Fibroblast of lung (primary cell): ENCODE measurements at places on chromosomes 1 and 21. TPM values are rescaled to one million over a fixed set of nuclear protein-coding genes. Genes with fewer than 3 reads are reported as not detected.

The FCER1G gene
- total RNA-seq = not detected in 2 replicates

- H3K4me3 ChIP-seq = no peak overlapping the region
- no peaks in the 10 kb centered on the region for H3K27me3 ChIP-seq
- no peaks in the 10 kb centered on the region for H3K36me3 ChIP-seq
- H3K27ac ChIP-seq = no peak overlapping the region
- H3K4me1 ChIP-seq = no peaks in the 10 kb centered on the region
Observed at GRCh38 chr1:24490101-24490781, 12.4 kb upstream of the RCAN3 start.

DNA sequence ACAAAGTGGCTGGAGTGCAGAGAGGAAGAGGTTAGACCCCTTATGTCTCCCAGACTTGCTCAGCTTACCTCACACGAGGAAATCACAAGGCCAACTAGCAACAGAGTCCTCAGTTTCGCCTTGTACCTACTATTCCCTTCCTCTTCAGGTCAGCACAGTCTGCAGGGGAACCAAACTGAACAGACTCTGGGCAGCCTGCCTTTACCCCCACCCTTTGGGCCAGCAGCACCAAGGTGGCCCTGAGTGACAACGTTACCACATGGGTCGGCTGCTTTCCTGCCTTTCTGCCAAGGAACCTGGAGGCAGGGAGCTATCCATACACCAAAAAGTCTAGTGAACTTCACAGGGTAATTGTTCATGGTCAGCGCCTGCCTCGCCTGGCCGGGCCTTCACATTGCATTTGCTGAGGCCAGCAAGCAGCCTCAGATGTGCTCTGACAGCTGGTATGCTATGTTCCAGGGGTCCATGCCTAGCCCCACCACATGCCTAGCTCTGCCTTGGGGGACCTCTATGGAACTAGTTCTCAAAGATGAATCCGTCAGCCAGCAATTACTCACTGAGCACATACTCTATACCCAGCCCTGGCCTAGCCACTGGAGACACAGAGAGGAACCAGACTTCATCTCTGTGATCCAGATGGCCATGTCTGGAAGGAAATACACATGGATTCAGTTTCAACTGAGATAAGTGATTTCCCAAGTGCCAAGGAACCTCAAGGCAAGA lies 69.6 kb downstream of the DMAP1 start:
- H3K4me3 ChIP-seq = no peak overlapping the region
- no peak overlapping the region for H3K27ac ChIP-seq

The MMP23B gene
- total RNA-seq = 4.6 and 9.8 TPM in 2 replicates

The MYBPHL gene
- total RNA-seq = not detected in 2 replicates

The EDN2 gene
- not detected in 2 replicates for total RNA-seq

- H3K4me1 ChIP-seq = no peaks in the 10 kb centered on the region
- no peaks in the 10 kb centered on the region for H3K36me3 ChIP-seq
- no peak overlapping the region for H3K4me3 ChIP-seq
- DNase-seq = no peak
- no peak overlapping the region for H3K27ac ChIP-seq
Observed at GRCh38 chr1:92051948-92052347, 22.2 kb downstream of the EPHX4 start.

The FAM72D gene
- 0.26 and 1.7 TPM in 2 replicates for total RNA-seq

DNA sequence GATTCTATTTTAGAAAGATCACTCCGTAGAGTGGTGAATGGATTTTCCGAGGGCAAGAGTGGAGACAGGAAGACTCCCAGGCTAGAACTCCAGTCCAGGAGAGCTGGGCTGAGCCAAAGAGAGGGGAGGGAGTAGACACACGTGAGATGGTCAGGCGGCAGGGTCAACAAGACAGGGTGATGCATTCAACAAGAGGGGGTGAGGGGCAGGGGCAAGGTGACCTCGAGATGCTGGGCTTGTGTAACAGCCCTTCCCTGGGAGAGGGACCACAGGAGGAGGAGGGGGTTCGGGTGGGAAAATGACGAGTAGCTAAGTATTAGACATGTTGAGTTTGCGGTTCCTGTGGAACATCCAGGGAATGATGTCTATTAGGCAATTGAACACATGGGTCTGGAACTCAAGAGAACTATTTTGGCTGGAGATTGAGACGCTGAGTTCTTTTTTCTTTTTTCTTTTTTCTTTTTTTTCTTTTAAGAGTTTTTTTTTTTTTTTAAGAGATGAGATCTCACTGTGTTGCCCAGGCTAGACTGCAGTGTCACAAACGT lies 13.3 kb downstream of the RSPO1 start:
- H3K27me3 ChIP-seq = peaks cover 3% of the 10 kb centered on the region
- no peaks in the 10 kb centered on the region for H3K4me1 ChIP-seq
- no peak overlapping the region for H3K4me3 ChIP-seq
- no peak for DNase-seq
- no peak overlapping the region for H3K27ac ChIP-seq

The DCDC2B gene
- total RNA-seq = not detected in 2 replicates

The C1orf74 gene
- 3.1 and 4.3 TPM in 2 replicates for total RNA-seq

GRCh38 chr1:202357506-202357905 lies 9.0 kb downstream of the PPP1R12B start:
- H3K4me3 ChIP-seq = no peak overlapping the region
- no peaks in the 10 kb centered on the region for H3K4me1 ChIP-seq
- H3K36me3 ChIP-seq = no peaks in the 10 kb centered on the region

DNA sequence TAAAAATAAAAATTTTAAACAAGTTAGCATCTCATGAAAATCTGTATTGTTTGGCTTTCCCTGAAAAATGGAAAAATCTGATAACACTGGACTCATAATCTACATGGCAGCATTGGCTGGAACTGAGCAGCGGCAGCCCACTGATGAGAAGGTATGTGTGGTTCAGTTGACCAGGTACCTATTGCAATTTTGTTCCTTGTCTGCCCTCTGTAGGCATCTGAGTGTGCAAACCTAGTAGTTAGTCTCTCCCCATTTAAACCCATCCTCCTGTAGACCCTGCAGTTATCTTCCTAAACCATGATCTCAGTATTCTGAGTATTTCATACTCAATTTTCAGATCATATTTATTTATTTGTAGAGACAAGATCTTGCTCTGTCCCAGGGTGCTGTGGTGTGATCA lies 59.4 kb upstream of the SERBP1 start:
- H3K4me3 ChIP-seq = no peak overlapping the region
- peak; percentile 27 for DNase-seq
- H3K27ac ChIP-seq = no peak overlapping the region
- H3K4me1 ChIP-seq = no peaks in the 10 kb centered on the region
- no peaks in the 10 kb centered on the region for H3K27me3 ChIP-seq
- H3K36me3 ChIP-seq = no peaks in the 10 kb centered on the region

DNA sequence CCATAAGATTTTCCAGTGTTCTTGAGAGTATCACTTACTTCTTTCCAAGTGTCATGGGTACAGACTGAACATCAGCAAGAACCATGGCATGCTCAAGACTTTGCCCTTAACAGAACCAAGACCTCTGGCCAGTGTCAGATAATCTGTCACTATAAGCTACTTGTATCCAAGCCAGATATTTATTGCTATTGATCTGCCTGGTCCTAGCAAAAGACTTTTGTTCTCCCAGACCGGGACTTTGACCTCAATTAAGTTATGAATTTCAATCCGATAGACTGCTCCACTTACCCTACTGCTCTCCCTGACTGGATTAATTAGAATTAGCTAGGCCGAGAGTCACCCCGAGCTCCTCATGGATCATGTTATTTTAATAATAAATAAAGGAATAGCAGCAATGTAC lies 129.6 kb downstream of the ACBD6 start:
- no peaks in the 10 kb centered on the region for H3K27me3 ChIP-seq
- no peak for DNase-seq
- H3K4me3 ChIP-seq = no peak overlapping the region
- no peak overlapping the region for H3K27ac ChIP-seq
- H3K36me3 ChIP-seq = no peaks in the 10 kb centered on the region

GRCh38 chr1:24897263-24898151 lies 32.6 kb downstream of the RUNX3 start:
- H3K4me3 ChIP-seq = no peak overlapping the region
- H3K36me3 ChIP-seq = no peaks in the 10 kb centered on the region
- no peak for DNase-seq
- H3K27me3 ChIP-seq = peaks cover 3% of the 10 kb centered on the region

DNA sequence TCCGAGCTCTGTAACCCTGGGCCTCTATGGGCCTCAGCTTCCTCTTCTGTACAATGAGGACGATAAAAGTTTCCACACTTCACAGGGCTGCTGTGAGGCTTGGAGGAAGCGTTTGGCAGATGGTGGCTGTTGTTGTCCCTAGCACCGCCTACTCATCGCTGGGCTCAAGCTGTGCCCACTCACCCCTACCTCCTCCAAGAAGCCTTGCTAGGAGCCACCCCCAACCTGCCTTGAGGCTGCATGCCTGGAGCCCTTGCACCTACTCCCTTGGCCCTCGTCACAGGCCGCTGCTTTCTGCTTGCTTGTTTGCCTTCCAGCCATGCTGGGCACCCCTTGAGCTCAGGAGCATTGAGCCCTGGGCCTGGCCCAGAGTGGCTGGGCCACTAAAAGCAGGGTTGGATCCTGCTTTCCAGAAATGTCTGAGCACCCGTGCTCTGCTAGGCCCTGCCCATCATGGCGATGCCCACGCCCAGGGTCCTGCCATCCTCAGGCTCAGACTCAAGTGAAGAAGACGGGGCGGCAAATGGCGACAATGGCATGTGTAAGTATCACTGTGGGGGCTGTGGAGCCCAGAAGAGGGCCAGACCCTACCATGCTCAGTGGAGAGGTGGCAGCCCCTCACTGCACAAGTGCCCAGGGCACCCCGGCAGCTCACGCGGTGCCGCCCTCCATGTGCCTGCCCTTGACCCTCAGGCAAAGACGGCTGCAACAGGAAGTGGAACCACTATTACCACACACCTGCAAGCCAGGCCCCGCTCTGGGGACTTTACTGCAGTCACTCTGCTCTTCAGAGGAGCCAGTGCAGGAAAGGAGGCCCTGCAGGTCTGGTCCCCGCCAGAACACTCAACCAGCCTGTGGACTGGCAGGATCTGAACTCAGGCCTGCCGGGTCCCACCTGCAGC lies 9.5 kb downstream of the SH3BGRL3 start:
- H3K4me3 ChIP-seq = no peak overlapping the region
- H3K4me1 ChIP-seq = peaks cover 21% of the 10 kb centered on the region
- no peak overlapping the region for H3K27ac ChIP-seq
- no peak for DNase-seq
- H3K27me3 ChIP-seq = no peaks in the 10 kb centered on the region

DNA sequence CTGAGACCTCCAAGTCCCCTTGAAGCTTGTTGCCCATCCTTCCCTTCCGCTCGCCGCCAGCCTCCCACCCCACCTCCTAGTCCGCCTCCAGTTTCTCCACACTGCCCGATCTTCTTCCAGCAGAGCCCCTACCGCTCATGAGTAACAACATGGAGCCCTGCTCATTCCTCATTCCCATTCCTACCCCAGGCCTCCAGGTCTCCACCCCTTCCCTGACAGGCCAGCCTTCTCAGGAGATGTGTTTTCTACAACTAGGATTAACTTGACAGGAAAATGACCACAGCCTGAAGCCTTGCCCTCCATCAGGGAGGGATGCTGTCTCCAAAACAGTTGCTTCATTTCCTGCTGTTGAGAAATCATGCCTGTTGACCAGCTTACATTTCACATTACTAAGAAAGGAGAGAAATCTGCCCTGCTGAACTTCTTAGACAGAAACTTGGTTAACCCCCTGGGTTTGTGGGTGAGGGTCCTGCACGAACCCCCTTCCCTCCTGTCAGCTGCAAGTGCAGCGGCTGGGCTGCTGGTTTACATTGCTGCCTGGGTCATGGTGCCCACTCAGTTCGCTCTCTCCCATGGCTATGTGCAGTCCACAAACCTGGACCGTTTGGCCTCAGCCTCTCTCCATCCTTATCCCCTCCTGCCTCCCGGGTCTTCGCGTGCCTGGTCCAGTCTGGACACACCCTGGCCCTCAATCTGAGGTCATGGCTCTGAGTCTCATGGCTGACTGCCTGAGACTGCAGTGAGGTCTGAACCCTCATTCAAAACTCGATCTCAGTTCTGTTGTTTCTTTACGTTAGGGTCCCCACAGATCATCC lies 16.1 kb upstream of the CHI3L1 start:
- peaks cover 21% of the 10 kb centered on the region for H3K4me1 ChIP-seq
- peak overlapping the region; percentile 22 for H3K27ac ChIP-seq
- peak overlapping the region; percentile 11 for H3K4me3 ChIP-seq
- peak; percentile 95 for DNase-seq
- H3K36me3 ChIP-seq = no peaks in the 10 kb centered on the region
- H3K27me3 ChIP-seq = no peaks in the 10 kb centered on the region

- no peak overlapping the region for H3K27ac ChIP-seq
- H3K4me3 ChIP-seq = no peak overlapping the region
- no peaks in the 10 kb centered on the region for H3K4me1 ChIP-seq
- H3K36me3 ChIP-seq = no peaks in the 10 kb centered on the region
- no peak for DNase-seq
- H3K27me3 ChIP-seq = no peaks in the 10 kb centered on the region
Observed at GRCh38 chr1:97674517-97674916, 246.3 kb downstream of the DPYD start.

The OR2T2 gene
- total RNA-seq = not detected in 2 replicates

GRCh38 chr1:90220496-90220895 lies 225.6 kb downstream of the ZNF326 start:
- no peaks in the 10 kb centered on the region for H3K36me3 ChIP-seq
- H3K4me3 ChIP-seq = no peak overlapping the region
- H3K27me3 ChIP-seq = no peaks in the 10 kb centered on the region

The TEX38 gene
- total RNA-seq = not detected in 2 replicates

DNA sequence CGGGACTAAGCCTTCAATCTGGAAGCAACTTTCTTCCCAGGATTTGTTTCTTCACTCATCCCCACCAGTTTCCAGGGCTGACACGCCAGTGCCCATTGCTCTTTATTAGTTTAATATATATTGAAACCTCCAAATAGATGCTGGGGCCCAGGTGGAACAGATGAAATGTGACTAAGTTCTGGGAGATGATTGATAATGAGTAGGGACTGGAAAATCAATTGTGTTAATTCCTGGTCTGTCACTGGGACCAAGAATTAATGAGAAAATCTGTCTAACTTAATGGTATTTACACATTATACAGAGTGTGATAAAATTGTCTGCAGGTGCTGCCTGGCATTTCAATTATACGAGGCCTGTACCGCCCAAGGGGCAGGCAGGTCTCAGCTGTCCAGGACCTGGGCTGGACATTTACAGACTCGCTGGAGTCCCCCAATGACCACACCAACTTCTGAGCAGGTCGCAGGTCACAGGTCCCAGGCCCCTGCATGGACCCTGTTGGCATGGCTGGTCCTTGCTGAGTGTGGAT lies 35.8 kb downstream of the UBIAD1 start:
- H3K27ac ChIP-seq = no peak overlapping the region
- no peak for DNase-seq
- peaks cover 9% of the 10 kb centered on the region for H3K27me3 ChIP-seq
- H3K4me3 ChIP-seq = no peak overlapping the region

- no peaks in the 10 kb centered on the region for H3K27me3 ChIP-seq
- no peak overlapping the region for H3K4me3 ChIP-seq
- H3K36me3 ChIP-seq = no peaks in the 10 kb centered on the region
- H3K4me1 ChIP-seq = no peaks in the 10 kb centered on the region
- no peak for DNase-seq
- H3K27ac ChIP-seq = no peak overlapping the region
Observed at GRCh38 chr1:85022700-85023099, 25.6 kb downstream of the MCOLN3 start.

The C1QC gene
- total RNA-seq = not detected in 2 replicates

The RGS18 gene
- total RNA-seq = 0.17 TPM in 1 of 2 replicates, not detected in the other

DNA sequence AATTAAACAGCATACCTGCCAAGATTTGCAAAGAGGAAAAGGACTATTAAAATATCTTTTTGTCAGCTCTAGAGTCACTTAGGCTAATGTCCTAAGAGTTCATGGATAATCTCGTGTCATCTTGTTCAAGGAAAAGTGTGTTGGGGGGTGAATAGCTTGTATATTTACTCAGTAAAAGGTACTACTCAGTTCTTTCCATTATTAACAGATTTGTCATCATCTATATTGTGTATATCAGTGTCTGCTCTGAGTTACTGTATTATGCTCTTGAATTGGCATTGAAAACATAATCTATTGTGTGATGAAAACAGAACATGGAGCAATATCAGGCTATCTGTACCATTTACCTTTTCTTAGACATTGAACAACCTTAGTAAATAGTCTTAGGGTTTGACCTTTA lies 41.9 kb downstream of the SMG7 start:
- peak overlapping the region; percentile 40 for H3K27ac ChIP-seq
- DNase-seq = no peak
- H3K36me3 ChIP-seq = peaks cover 8% of the 10 kb centered on the region
